Osteoblast (primary cell): ENCODE measurements at places on chromosomes 6 and 20.

DNA sequence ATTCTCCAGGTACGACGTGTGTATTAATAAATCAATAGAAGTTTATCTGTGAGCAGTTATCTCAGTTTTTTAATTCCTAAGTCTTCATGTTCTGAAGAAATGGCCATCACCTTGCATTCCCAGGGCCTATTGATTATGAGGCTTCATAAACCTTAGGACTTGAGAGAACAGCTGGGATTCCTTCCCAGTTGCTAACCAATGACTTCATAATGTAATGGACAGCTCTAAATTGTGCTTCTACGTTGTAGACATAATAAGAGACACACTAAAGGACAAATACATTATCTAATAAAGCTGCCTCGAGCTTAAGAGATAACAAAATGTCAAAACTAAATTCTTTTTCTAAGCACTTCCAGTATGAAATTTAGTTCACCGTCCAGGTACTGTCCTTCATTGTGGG lies 30.6 kb downstream of the TSHZ2 start:
- no peak for DNase-seq

GRCh38 chr6:22632581-22633145 lies 63.3 kb downstream of the HDGFL1 start:
- DNase-seq: no peak

GRCh38 chr6:15946701-15947385 lies 182.0 kb upstream of the MYLIP start:
- no peak for DNase-seq

DNA sequence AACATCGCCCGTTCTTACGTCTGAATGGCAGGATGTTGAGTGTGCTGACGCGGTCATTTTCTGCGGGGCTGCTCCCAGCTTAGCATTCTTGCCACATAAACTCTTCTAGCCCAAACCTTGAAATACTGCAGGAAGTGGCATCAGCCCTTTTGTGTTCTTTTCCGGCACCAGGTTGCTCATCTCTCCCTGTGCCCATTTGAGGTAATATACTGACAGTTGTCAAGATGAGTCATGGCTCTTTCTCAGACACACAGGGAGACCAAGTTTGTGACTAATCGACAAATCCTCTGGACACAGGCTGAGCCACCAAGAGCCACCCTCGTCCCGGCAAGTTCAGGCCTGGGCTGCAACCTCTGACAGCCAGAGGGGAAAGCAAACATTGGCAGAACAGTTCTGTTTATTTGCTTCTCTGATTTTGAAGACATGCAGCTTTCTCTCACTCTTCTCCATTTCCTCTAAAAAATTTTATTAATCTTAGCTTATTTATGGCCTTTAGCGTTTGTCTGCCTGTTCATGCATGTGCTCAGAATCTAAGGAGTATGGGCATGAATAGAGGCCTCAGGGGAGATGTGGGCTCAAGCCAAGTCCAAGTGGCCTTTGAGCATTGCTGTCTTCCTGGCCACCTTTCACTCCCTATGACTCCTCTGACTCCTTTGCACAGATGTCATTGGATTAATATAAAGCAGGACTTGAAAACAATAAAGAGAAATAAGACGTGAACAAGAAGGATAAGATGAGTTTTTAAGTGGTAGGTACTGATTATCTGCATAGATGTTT lies 328.2 kb upstream of the JAG1 start:
- DNase-seq: no peak

- peak; percentile 69 for DNase-seq
Measured at GRCh38 chr20:25490656-25491445, 83.4 kb downstream of the GINS1 start.

DNA sequence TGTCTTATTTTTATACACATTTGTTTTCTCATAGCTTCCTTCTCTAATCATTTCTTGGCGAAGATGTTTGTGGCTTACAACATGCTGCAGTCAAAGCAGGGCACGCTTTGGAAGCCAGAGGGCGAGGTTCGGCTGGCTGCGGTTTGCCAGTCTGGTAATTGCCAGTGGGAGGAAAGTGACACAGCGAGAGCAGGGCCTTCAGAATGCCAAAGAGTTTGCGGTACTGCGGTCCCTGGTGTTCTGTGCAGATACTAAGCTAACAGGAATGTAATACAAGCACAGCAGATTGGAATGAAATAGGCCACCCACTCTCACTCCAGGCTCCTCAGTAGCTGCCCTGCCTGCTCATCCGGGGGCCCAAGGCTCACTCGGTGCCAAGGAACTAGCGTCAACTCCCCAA lies 58.7 kb upstream of the TGM3 start:
- peak; percentile 96 for DNase-seq

GRCh38 chr20:32775336-32775991 lies 13.3 kb downstream of the DNMT3B start:
- no peak for DNase-seq

- no peak for DNase-seq
Measured at GRCh38 chr6:119243657-119244056, 105.9 kb downstream of the MAN1A1 start.

DNA sequence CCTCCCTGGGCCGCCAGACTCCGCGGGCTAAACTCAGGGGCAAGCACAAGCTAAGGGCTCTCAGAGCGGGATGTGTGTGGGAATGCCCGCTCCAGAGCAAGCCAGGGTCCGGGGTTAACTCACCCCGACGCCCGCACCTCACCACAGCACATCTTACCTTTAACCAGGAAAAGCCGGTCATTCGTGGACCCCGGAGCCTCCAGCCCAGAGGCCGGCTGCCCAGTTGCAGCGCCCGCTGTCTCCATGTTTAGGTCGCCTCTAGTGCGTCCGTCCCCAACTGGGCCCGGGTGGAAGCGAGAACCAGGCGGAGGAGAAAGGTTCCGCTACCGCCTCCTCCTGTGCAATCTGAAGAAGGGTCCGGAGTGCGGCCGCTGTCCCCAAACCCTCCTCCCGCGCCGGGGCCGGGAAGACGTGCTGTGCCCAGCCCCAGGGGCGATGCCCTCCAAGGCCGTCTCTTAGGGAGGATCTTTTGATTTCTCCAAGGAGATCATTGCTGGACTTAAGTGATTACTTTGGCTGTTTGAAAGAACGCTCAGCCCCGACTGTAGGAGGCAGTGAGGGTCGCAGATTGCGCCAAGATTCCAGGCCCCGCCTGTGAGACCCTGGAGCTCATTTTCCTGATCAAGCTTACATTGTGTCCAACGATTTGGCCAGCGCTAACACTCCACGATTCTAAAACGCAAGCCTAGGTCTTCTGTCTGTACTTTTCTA lies at the start of gene TMEM242:
TSS of gene TMEM242 (minus strand) at position 265 of the 711 bp plus-strand sequence. CDS start at position 245, 20 bp downstream.
- peak; percentile 94 for DNase-seq

- DNase-seq: no peak
Measured at GRCh38 chr20:46289432-46289831, 18.9 kb downstream of the CDH22 start.

DNA sequence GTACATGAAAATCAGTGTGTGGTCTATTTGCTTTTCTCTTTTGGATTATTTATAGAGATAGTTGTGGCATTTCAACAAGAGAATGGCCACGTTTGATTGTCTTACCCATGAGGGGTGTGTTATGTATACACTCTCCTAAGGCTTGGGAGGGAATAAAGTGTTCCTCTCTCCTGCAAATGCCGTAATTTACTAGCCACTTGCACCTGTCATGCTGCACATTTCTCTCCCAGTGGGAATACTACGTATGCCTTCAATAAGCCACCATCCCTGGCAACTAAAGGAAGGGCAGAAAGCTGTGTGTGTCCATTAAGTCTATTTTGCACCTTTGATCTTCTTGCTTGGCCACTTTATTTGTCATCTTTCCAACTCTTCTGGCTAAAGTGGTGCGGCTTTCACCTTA lies 541.2 kb downstream of the QKI start:
- DNase-seq: no peak

GRCh38 chr20:1300083-1300840 lies 28.7 kb downstream of the SDCBP2 start:
- peak; percentile 89 for DNase-seq

- no peak for DNase-seq
Measured at GRCh38 chr20:55086421-55086820, 611.0 kb downstream of the DOK5 start.

GRCh38 chr6:85802162-85802561 lies 159.5 kb upstream of the SYNCRIP start:
- no peak for DNase-seq

DNA sequence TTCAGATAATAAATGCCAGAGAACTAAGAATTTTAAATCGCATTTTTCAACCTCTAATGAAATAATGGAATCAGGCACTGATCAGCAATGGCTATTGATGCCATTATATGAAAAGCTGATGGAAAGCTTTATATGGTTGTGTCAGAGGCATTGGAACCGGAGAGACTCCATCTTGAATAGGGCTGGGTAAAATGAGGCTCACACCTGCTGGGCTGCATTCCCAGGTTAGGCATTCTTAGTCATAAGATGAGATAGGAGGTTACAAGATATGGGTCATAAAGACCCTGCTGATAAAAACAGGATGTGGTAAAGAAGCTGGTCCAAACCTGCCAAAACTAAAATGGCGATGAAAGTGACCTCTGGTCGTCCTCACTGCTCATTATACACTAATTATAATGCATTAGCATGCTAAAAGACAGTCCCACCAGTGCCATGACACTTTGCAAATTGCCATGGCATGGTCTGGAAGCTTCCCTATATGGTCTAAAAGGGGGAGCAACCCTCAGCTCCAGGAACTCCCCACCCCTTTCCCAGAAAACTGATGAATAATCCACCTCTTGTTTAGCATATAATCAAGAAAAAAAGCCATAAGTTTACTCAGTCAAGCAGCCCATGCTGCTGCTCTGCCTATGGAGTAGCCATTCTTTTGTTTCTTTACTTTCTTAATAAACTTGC lies 40.2 kb upstream of the CD83 start:
- DNase-seq: no peak

- DNase-seq: no peak
Measured at GRCh38 chr20:9993137-9993536, 41.6 kb upstream of the ANKEF1 start.

- no peak for DNase-seq
Measured at GRCh38 chr6:115665310-115665709, 395.4 kb downstream of the FRK start.

DNA sequence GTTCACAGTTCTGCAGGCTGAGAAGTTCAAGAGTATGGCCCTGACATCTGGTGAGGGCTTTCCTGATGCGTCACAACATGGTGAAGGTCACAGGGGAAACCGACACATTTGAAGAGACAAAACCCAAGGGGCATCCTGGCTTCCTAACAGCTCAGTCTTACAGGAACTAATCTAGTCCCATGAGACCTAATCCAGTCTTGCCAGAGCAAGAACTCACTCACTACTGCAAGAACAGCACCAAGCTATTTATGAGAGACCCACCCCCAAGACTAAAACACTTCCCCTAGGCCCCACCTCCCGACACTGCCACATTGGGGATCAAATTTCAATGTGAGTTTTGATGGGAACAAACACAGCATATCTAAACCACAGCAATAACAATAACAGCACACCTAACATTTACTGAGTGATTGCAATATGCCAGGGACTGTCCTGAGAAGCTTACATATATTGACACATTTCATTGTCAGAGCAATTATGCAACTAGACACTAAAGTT lies 46.6 kb downstream of the TPBG start:
- peak; percentile 54 for DNase-seq

DNA sequence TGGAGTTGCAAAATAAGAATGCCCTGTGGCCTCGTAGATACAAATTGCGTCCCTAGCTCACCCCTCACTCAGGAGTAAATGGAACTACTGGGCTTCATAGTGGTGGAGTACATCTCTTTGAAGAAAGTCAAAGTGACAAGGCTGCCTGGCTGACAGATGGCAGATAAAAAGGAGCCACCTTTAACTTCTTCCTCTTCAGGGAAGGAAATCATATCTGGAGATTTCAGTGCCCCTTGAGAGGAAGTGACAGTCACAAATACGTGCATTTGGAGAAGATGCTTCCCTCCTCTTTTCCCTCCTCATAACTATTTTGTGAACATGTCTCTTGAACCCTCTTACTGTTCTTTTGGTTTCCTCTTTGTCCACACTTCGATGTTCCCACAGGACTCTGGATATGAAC lies 43.2 kb downstream of the PPP1R3G start:
- no peak for DNase-seq

DNA sequence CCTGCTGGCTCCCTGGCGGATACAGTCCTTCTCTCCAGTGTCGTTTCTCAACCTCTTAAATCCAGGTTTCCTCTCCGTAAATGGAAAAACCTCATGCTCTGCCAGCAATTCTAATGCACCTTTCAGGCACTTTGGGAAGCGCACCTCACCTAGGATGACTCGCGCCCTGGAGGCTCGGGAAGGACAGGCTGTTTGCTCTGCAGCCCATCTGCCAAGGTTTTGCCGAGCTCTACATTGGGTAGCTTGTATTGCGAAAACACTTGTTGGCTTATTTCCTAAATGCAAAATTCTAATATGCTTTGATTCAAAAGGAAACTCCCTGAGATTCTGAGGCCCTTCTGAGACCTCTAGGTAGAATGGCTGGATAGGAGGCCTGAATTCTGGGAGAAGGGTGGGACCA lies 102.6 kb upstream of the MLN start:
- DNase-seq: peak; percentile 21

DNA sequence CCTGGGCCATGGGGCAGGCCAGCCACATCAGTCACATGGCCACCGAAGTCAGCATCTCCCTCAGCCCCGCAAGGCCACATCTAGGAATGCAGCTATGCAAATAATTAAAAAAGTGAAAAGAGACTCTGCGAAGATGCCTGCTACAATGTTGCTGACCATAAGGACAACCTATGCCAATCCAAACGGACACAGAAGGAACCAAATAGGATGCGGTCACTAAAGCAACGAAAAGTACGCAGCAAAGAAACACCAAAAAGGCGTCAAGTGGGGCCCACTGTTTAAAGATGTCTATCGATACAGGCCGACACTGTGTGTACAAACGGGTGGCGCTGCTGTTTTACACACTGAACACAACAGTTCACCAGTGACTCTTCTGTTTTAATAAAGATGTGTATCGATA lies 56.4 kb downstream of the TAF4 start:
- peak; percentile 74 for DNase-seq

- DNase-seq: no peak
Measured at GRCh38 chr6:9388596-9388995, 953.3 kb upstream of the SLC35B3 start.

GRCh38 chr6:26155061-26155930 lies 68.1 kb downstream of the HFE start:
- no peak for DNase-seq

DNA sequence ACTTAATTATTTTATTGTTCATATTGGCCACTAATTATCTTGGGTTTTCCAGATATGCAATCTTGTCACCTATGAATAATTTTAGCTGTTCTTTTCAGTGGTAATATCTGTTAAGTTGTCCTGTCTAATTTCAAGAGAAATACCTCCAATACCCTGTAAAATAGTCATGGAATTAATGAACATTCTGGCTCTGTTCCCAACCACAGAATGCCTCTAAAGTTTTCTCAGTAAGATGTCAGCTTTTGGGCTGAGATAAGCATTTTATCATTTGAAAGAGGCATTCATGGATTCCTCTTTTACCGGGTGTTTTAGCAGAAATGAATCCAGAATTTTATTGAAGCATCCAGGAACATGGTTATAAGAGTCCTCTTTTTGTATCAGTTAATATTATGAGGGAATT lies 109.3 kb downstream of the WDR27 start:
- no peak for DNase-seq

- DNase-seq: no peak
Measured at GRCh38 chr20:19741924-19742323, 16.1 kb upstream of the RIN2 start.
